Activated naive CD4-positive, alpha-beta T cell (primary cell): ENCODE measurements at places on chromosomes 11 and 22.
A peak's percentile ranks its signal among the peaks of the same experiment; 100 is the strongest.

- DNase-seq, result no peak
Measured at GRCh38 chr22:25165785-25166184, 33.9 kb upstream of the CRYBB3 start.

DNA sequence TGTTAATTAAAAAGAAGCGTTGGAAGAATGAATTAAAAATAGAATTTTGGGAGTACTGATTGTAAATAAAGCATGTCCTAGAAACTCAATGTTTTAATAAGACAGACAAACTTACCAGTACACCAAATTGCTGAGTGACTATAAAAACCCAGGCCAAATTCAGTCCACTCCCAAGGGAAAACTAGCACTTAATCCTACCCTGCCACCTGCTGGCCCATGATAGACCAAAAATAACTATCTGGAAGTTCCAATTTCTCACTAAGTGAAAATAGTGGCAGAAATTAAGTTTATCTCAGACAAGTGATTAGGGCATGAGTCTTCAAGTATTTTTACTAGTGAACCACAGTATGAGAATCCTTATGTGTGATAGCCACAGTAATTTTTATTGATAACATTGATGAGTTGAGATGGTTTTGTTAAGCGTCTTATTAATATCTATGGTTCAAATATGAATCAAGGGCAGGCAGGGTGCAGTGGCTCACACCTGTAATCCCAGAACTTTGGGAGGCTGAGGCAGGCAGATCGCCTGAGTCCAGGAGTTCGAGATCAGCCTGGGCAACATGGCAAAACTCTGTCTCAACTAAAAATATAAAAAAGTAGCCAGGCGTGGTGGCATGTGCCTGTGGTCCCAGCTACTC is 9.8 kb upstream of the DDX10 start:
- no peak for DNase-seq

- no peak for DNase-seq
Measured at GRCh38 chr22:46219636-46220035, 30.5 kb downstream of the CDPF1 start.

GRCh38 chr11:18172666-18173065 is at the start of gene MRGPRX4:
TSS of gene MRGPRX4 (plus strand) at chr11:18172837. CDS start at chr11:18173257, 420 bp downstream.
- DNase-seq, result no peak

GRCh38 chr11:75330291-75330690 is 21.2 kb downstream of the ARRB1 start:
- DNase-seq, result no peak

DNA sequence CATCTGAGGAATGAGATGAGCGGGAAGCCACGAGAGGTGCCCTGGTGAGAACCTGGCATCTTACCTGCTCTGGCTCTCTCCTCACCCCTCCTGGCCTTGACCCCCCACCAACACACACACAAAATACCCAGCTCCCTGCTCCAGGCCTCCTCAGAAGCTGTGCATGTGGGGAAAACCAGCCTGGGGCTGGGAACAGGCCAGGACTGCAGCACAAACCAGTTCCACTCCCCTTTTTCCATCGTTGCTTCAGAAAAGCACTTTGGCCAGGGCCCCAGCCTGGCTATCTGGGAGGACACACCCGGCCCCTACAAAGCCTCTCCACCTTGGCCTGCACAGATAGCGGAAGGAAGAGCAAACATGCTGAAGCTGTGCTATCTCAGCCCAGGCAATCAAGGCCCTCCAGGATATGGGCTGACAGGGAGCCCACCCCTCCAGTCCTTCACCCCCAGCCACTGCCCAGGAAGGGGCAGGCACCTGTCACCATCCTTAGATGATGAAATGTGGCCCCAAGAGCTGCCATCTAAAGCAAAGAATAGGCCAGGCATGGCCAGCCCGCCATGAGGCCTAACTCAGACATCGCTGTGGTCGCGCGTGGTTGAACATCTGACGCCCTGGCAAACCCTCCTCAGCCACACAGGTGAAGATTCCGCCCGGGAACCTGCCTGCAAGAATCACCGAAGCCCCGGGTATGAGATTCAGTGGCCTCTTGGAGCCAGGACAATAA is 35.4 kb downstream of the PISD start:
- DNase-seq, result no peak

GRCh38 chr11:35272391-35272902 is 133.5 kb downstream of the CD44 start:
- no peak for DNase-seq

DNA sequence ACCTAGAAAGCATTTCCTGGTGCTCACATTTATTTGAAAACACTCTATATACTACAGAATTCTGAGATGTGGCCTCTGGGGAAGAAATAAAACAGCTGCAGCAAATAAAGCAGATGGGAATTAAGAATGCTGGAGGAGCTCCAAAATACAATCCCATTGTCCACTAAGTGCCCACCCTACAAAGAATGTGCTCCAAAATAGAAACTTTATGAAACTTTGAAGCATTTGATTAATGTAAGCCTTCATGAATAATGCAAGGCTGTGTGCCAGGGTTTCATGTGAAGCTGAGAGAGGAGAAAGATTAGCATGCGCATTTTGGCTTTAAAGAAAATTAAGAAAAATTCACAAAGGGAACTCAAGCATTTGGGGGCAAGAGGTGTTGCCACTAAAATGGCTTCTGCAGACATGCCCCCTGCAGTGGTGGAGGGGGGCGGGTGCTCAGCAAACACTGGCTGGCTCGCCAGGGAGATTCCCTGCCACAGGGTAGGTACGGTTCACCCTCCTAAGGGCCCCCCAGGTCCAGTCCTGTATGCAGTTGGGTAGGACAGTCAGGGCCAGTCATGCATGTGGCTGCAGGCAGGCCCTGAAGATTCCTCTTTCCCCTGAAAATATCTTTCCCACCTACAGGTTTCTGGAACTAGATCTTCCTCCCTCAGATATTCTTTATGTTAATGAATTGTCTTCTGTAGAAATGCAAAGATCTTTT is 46.6 kb upstream of the RCN1 start:
- DNase-seq, result no peak

DNA sequence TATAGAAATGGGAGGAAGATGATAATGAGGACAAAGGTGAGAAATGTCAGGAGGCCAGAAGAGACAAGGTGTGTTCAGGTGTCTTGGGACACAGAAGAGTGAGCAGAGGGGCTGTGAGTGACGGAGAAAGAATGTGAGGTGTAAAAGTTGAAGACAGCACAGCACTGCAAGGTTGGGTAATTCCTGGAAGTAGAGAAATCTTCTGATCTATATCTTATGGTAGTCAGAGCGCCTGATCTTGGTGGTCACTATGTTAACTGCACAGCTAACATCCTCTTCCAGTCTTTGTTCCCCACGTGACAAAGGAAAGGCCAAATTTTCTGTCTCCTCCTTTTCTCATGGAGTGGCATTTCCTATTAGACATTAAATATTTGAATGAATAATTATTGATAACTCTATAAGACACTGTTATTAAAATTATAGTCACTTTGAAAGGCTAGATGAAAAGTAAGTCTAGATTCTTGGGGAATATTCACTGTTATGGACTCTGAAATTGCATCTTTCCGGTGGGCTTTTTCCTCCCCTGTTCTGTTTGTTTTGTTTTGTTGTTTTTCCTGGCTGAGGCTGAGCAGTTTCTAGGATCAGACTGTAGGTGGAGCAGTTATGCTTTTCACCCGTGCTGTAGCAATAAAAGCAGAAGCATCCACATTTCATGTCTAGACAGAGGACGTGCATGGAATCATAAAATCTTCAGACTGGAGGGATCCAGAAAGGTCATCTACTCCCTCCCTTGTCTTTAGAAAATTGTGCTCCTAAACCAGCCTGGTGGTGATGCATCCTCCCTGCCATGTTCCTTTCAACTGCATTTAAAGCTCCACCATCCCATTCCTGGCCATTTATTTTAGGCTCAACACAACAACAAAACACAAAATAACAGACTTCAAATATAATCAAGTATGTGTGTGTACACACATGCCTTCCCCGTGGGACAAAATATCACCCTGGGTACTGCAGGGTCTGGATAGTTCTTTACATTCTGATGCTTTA is 26.6 kb downstream of the SC5D start:
- DNase-seq, result no peak

DNA sequence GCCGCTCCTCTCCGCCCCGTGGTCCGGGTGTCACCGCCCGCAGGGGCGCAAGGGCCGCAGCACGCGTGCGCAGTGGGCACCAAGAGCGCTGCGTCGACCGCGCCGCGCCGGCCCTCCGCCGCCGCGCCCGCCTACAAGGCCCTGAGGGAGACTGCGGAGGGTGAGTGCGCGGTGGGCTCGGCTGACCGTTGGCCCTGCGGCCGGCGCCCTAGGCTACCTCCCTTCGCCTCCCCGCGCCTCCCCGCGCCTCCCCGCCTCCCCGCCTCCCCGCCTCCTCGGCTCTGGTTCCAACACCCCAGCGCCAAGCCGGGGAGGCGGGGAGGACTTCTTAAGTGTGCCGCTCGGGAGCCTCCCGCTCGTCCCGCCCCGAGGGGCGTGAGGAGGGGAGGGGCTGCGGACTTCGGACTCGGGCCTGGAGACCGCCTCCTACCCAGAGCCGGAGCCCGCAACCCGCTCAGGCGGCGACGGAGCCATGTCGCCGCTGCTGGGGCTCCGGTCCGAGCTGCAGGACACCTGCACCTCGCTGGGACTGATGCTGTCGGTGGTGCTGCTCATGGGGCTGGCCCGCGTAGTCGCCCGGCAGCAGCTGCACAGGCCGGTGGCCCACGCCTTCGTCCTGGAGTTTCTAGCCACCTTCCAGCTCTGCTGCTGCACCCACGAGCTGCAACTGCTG is at the start of gene AQP11:
AQP11 (plus strand) TSS at position 433 of the 673 bp plus-strand sequence; CDS start at position 473, 40 bp downstream.
- peak; percentile 21 for DNase-seq

GRCh38 chr11:30605036-30605605 is 19.0 kb upstream of the MPPED2 start:
- DNase-seq, result no peak

DNA sequence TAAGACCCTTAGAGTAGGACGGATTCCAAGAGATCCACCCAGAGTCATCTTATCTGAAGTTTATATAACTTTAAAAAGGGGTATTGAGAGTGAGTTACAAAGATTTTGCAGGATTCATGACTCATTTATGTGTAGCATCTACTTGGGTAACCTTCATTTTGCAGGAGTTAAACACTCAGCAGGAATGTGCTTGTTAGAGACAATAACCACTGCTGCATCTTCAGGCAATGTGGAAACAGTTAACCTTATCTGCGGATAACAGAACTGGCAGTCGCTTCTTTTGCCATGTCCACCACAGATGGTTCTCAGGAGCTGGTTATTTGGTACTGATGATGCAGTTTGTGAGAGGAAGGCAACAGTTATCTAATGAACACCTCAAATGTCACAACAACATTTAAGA is 417.9 kb upstream of the DDI1 start:
- DNase-seq, result no peak

- no peak for DNase-seq
Measured at GRCh38 chr11:7320306-7320705, 68.6 kb downstream of the SYT9 start.
